ENCODE measurements at places on chromosomes 7 and 10. TPM values are rescaled to one million over a fixed set of nuclear protein-coding genes. Genes with fewer than 3 reads are reported as not detected.
A peak's percentile ranks its signal among the peaks of the same experiment; 100 is the strongest.

- no peak for DNase-seq
Observed at GRCh38 chr7:112080441-112080840, 125.8 kb downstream of the DOCK4 start.

GRCh38 chr10:123241391-123242141, 87.4 kb downstream of the BUB3 start:
- DNase-seq = no peak

DNA sequence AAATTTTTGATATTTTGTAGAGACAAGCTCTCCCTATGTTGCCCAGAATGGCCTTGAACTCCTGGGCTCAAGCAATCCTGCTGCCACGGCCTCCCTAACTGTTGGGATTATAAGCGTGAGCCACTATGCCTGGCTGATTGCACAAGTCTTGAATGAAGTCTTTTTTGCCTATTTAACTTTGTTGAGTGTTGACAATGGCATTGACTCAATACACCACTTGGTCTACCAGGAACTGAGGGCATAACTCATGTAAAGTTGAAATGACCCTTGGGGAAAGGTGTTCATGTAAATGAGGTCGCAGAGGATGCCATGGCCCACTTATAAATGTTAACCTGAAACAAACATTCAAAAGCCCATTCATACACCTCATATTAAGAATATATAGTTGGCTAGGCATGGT, 7.4 kb upstream of the UCMA start:
- no peak for DNase-seq

DNA sequence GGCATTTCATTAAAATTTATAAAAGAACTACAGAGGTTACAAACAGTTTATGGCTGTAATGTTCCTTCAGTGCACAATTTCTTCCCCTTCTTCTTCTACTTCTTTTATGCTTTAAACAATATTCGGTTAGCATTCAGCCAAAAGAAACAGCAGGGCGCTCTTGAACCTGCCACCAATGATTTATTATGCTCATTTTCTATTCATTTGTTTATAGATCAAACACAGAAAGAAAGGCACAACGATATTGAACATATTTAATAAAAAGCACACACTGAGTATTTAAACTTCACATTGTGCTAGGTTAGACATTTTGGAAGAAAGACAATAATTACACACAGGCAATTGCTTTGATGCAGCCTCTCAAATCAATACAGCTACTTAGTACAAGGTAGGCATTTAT, 1025.8 kb upstream of the LRRN3 start:
- no peak for DNase-seq

GRCh38 chr10:93913706-93914105, 19.9 kb downstream of the SLC35G1 start:
- no peak for DNase-seq

Gene FAM237B
- total RNA-seq = not detected

DNA sequence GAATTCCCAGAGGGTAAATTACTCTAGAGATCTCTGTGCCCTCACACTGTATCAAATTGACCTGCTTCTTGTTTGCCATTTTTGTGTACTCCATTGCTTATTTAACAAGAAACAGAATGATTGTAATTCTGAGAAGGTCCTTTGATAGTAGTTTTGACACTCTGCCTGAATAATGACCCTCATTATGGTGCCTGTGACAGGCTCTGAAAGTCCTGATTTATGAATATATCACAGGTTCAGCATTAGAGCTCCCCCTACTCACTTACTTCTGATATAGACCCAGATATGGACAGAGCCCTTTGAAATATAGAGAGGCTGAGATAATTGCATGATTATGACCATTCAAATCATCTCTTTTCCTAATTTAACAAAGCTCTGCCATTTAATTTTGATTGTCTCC, 465.2 kb downstream of the MDFIC start:
- no peak for DNase-seq

GRCh38 chr7:149753375-149754233, 19.8 kb downstream of the ZNF467 start:
- DNase-seq = peak; percentile 91

- no peak for DNase-seq
Observed at GRCh38 chr10:13399236-13399635, 51.1 kb upstream of the SEPHS1 start.

DNA sequence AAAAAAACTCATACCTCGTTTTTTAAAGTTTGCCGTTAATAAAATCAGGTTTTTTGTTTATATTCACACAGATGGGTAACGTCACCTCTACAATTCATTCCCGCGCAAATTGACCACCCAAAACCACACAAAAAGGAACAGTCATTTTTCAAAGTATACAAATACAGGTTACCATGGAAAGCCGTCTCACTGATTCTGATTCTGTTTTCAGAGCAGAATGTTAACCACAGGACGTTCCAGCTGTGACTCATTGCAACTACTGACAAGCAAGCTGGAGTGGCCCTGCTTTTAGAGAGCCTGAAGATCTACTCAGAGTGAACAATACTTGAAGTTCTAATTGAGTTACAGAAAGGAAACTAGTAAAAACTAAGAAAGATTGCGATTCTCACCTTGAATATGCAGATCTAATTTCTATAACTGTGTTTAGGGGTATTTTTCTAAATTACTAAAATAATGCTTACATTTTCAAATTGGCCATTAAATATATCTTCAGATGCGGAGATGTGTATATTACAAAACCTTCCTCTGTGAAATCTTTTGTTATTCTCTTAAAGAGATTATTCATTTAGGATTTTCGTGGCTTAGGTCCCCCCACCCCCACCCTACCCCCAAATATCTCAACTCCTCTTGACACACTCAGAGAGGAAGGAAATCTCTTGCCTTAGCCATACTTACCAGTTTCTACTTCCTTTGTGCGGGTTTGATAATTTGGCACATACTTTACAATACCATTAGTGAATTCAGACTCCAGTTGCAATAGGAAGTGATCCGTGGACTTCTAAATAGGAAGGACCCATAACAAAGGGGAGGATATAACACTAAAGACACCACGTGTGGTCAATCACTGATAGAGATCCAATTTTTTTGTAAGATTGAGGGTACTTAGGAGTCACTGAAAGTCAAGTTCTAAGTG, 106.0 kb downstream of the CUBN start:
- peak; percentile 61 for DNase-seq

GRCh38 chr10:133276100-133276434, 601 bp downstream of the ADAM8 start:
- DNase-seq = no peak

Gene SKAP2
- total RNA-seq = 3.3 TPM

Gene TMEM178B
- 1.7 TPM for total RNA-seq

Gene ZNF467
- 0.91 TPM for total RNA-seq

- no peak for DNase-seq
Observed at GRCh38 chr7:6422926-6423632, 24.7 kb downstream of the DAGLB start.

- DNase-seq = no peak
Observed at GRCh38 chr10:4581929-4582328, 244.1 kb upstream of the AKR1E2 start.

Gene SLC26A5
- 0.35 TPM for total RNA-seq

- DNase-seq = no peak
Observed at GRCh38 chr7:120064565-120064964, 208.4 kb upstream of the KCND2 start.

DNA sequence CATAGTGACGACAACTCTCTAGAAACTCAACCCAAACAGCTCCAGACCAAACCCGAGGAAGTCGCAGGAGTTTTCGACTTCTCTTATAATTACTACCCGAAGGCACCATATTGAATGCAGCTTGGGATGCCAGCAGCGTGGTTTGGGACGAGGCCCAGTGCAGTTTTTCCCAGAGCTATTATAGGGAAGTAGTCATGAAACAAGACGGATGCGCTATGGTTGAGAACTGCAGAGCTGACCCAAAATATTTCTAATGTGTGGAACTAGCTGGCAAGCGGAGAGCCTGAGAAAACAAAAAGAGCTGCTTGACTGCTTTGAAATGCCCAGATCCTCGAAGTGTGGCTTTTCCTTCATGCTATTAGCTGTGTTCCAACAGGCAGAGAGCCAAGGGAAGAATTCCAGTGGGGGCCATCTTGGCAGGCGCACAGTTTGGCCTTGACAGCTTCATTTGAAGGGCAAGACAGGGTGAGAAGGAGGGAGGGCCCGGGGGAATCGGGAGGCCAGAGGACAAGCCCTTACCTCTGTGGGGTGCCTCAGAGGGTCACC, 122.7 kb downstream of the CUL2 start:
- DNase-seq = no peak

Gene OPN4
- total RNA-seq = not detected

Gene WDR86
- 93.6 TPM for total RNA-seq

- no peak for DNase-seq
Observed at GRCh38 chr7:88331322-88331721, 24.6 kb upstream of the STEAP4 start.

Gene CYP2C19
- 0.22 TPM for total RNA-seq

DNA sequence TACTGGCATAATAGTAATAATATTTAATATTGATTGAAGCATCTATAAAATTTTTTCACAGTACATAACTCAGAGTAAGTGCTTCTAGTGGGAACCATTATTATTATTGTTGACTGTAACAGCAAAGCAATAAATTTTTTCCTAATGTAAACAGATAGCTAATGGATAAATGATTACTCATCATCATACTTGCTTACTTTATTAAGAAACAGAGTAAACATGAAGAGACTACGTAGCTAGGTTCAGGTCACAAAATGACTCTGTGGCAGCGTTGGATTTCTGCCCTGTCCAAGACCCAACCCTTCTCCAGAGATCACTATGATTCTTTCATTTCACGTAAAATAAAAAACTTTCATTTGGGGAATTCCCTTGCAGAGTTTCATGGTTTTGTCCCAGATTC, 8.3 kb upstream of the ABCB5 start:
- no peak for DNase-seq

Gene SPDYE2
- not detected for total RNA-seq

DNA sequence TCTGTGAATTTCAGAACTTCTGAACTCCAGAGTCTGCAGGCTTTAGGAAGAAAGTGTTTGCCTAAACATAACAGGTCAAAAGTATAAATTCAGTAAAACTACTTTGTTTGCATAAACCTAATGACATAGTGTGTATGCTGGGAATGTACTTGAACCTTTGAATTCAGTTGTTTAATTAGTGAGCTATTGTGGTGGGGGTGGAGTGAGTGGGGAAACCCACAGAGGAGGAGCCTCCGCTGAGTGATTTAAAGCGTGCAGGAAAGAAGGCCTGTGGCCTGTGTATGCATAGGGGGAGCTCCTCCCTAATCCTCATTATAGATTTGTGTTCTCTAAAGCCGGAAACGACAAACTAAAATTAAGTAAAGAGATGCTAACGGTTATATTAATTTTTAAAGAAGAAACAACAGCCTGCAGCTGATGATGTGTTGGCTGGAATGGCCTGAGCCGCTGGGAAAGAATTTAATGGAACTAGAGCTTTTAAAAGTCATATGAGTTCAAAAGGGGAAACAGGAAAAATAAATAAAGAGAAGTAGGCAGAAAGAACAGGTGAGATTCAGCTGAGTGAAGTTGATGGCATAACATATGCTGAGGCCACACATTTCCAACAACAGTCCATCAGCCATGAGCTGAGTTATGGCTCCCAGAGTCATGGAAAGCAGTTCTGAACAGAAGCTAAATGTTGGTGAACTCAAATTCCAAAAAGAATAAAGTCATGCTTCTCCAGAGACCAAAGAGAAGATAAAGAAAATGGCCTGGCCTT, 595.0 kb downstream of the GRM8 start:
- DNase-seq = no peak

GRCh38 chr7:7922684-7923385, 45.8 kb upstream of the GLCCI1 start:
- no peak for DNase-seq

GRCh38 chr7:7803715-7804178, 85.3 kb upstream of the RPA3 start:
- no peak for DNase-seq

- DNase-seq = no peak
Observed at GRCh38 chr10:127894146-127894545, 1.4 kb upstream of the CLRN3 start.

GRCh38 chr10:104317269-104317710, 21.0 kb downstream of the ITPRIP start:
- DNase-seq = no peak

DNA sequence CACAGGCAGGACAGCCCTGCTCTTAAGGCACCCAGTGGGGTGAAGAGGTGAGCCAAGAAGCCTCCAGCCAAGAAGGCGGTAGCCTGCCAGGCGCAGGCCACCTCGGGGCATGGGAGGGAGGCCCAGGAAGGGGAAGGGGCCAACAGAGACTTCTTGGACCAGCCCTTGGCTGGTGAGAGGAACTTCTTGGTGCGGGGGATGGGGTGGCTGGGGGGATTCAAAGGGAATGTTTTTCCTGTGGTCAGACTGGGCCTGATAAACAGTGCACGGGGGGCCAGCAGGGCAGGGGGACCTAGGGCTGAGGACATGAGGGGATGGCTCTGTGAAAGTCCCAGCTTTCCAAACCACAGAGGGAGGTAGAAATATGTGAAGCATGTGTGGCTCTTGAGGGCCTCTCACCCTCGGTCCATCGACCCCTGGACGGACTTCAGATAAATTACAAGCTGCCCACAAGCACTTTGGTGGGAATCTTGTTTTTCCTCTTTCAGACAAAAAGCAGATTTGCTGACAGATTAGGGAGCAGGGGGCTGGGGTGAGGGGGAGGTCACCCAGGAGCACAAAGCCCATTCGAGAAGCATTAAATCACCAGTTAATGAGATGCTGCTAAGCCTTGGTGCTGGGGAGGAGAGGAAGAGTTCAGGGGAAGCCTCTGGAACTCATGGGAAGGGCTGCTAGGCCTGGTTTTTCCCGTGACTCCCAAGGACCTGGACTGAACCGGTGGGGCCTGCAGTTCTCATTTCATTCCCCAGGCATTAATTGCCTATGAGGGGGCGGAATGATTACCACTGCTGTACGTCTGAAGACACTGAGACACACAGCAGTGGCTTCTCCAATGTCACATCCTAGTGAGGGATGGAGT, 11.3 kb downstream of the CRYGN start:
- DNase-seq = peak; percentile 71

GRCh38 chr7:9017286-9017685, 583.9 kb downstream of the NXPH1 start:
- DNase-seq = no peak

- no peak for DNase-seq
Observed at GRCh38 chr7:29965030-29965429, 24.6 kb downstream of the SCRN1 start.

DNA sequence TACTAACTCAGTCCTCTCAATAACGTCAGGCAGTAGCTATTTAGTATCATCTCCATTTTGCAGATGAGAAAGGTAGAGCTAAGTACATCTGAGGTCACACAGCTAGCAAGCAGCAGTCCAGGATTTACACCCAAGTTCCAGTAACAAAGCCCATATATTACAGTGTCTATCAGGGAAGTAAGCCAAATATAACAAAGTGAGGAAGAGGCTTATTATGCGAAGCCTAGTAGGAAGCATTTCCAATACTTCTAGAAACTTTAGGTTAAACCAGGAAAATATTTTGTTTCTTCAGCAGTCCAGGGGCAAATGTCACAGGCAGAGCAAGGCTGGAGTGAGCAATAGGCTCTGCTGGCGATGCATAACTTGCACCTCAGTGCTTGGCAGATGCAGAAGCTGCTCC, 53.9 kb downstream of the NOC3L start:
- DNase-seq = no peak

All from endodermal cell (in vitro differentiated cells).